Hindlimb muscle (tissue), 1 donor: ENCODE measurements at places on chromosomes 11 and 22. TPM values are rescaled to one million over a fixed set of nuclear protein-coding genes. Genes with fewer than 3 reads are reported as not detected.

The OR56A1 gene
- polyA plus RNA-seq, result not detected

The INS gene
- polyA plus RNA-seq, result not detected

The PVALB gene
- polyA plus RNA-seq, result 14.3 TPM

The UPK2 gene
- 1.2 TPM for polyA plus RNA-seq

The SCARF2 gene
- 14.9 TPM for polyA plus RNA-seq

The FBLN1 gene
- 134 TPM for polyA plus RNA-seq

The POU2AF1 gene
- polyA plus RNA-seq, result 0.19 TPM

The PRAME gene
- not detected for polyA plus RNA-seq

The SLC22A8 gene
- polyA plus RNA-seq, result not detected

The HEPN1 gene
- polyA plus RNA-seq, result 0.26 TPM

The SOX10 gene
- 4.2 TPM for polyA plus RNA-seq

The NXPE4 gene
- polyA plus RNA-seq, result not detected

The MMP8 gene
- 0.10 TPM for polyA plus RNA-seq

The VSIG10L2 gene
- polyA plus RNA-seq, result not detected

The CASP1 gene
- 9.4 TPM for polyA plus RNA-seq

The NPAT gene
- 7.1 TPM for polyA plus RNA-seq

The CHID1 gene
- polyA plus RNA-seq, result 61.0 TPM

The GLYATL1 gene
- polyA plus RNA-seq, result 0.96 TPM

The ANKRD13D gene
- 34.4 TPM for polyA plus RNA-seq

The LMF2 gene
- 42.2 TPM for polyA plus RNA-seq

The RFPL2 gene
- not detected for polyA plus RNA-seq

The DCDC1 gene
- polyA plus RNA-seq, result 0.08 TPM

The SLC16A8 gene
- polyA plus RNA-seq, result 3.5 TPM

The MPZL2 gene
- polyA plus RNA-seq, result 0.90 TPM

The PGA5 gene
- polyA plus RNA-seq, result 1.1 TPM

The LRRC75B gene
- polyA plus RNA-seq, result 9.2 TPM

The RCOR2 gene
- 11.0 TPM for polyA plus RNA-seq

The RAG2 gene
- 0.28 TPM for polyA plus RNA-seq

The IGLL5 gene
- 0.22 TPM for polyA plus RNA-seq

The GVQW3 gene
- 5.0 TPM for polyA plus RNA-seq

The PTPN5 gene
- 0.34 TPM for polyA plus RNA-seq

The GDPD4 gene
- 0.26 TPM for polyA plus RNA-seq

The OR52I2 gene
- not detected for polyA plus RNA-seq

The ASCL2 gene
- polyA plus RNA-seq, result 0.17 TPM

The CRYBB3 gene
- polyA plus RNA-seq, result 0.23 TPM

The TSPAN18 gene
- 48.1 TPM for polyA plus RNA-seq

The CFAP300 gene
- polyA plus RNA-seq, result 2.2 TPM

The TSSC4 gene
- polyA plus RNA-seq, result 28.6 TPM

The FDXACB1 gene
- polyA plus RNA-seq, result 1.6 TPM

The C22orf42 gene
- polyA plus RNA-seq, result not detected

The ABTB2 gene
- 8.7 TPM for polyA plus RNA-seq

The TMPRSS4 gene
- 0.08 TPM for polyA plus RNA-seq

The BTG4 gene
- not detected for polyA plus RNA-seq

The MMP13 gene
- not detected for polyA plus RNA-seq

The FGF4 gene
- polyA plus RNA-seq, result 8.1 TPM

The OR10S1 gene
- polyA plus RNA-seq, result not detected

The ROBO4 gene
- polyA plus RNA-seq, result 43.3 TPM

The OR4S2 gene
- not detected for polyA plus RNA-seq

The APOL1 gene
- 7.0 TPM for polyA plus RNA-seq

The SESN3 gene
- 119 TPM for polyA plus RNA-seq

The SCGB1D2 gene
- not detected for polyA plus RNA-seq

The OVOL1 gene
- not detected for polyA plus RNA-seq

The PTGDR2 gene
- 0.65 TPM for polyA plus RNA-seq

The SLC5A12 gene
- polyA plus RNA-seq, result 0.03 TPM

The B4GALNT4 gene
- polyA plus RNA-seq, result 12.4 TPM

The NCAM1 gene
- polyA plus RNA-seq, result 183 TPM

The GPHA2 gene
- polyA plus RNA-seq, result not detected

The RASSF10 gene
- polyA plus RNA-seq, result 0.34 TPM

The LMO1 gene
- polyA plus RNA-seq, result 1.9 TPM

The WBP2NL gene
- 1.1 TPM for polyA plus RNA-seq
